ENCODE measurements at places on chromosomes 7 and 10. TPM values are rescaled to one million over a fixed set of nuclear protein-coding genes. Genes with fewer than 3 reads are reported as not detected.

CXCL12 gene
- polyA plus RNA-seq: 111 TPM

ZEB1 gene
- 5.5 TPM for polyA plus RNA-seq

CYP26C1 gene
- polyA plus RNA-seq: 0.09 TPM

CPN1 gene
- 0.43 TPM for polyA plus RNA-seq

STN1 gene
- 29.4 TPM for polyA plus RNA-seq

VSTM4 gene
- 7.4 TPM for polyA plus RNA-seq

SPOCK2 gene
- polyA plus RNA-seq: 103 TPM

BLNK gene
- polyA plus RNA-seq: 28.5 TPM

MMD2 gene
- not detected for polyA plus RNA-seq

FOXI2 gene
- polyA plus RNA-seq: 1.5 TPM

DNA sequence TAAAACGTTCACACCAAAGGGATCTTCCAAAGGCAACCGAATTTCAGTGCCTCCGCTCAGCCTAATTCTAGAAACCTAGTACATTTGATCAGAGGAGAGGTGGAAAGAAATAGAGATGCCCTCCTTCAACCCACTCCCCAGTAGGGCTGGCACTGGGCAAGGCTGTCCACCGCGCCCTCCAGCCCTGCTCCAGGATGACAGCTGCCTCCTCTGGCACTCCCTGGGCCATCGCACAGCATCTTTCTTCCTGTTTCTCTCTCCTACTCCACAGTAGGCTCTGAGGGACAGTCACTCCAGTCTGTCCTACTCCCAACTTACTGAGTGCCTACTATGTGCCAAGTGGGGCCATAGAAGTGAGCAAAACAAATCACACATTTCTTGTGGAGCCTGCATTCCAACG, 226.2 kb downstream of the SKIDA1 start:
- DNase-seq: no peak

DNA sequence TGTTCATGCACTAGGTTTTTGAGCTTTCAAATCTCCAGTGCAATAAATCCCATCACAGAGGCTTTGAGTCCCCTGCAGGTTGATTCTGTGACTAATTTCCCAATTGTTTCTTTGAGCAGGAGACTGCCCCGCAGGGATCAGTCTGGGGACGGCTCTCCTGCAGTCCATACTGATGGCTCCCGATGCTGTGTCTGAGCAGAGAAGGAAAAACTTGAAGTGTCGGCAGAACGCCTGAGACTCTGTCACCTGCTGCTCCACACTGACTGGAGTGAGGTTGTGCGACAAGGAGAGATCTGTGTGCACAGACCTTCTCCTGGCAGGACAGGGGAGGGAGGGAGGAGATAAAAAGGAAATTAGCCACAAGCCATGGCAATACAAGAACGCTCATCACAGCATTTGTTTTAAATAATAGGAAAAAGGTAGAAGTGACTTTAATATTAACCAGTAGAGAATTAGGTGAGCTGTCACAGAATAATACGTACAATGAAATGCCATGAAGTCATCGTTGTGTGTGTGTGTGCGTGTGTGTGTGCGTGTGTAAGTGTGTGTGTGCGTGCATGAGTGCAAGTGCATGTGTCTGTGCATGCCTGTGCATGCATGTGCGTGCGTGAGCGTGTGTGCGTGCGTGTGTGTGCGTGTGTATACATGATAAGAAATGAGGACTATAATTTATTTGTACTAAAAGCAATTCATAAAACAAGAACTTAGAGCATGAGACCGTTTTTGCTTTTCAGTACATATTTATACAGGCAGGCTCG, 38.2 kb downstream of the HTR5A start:
- no peak for DNase-seq

DNA sequence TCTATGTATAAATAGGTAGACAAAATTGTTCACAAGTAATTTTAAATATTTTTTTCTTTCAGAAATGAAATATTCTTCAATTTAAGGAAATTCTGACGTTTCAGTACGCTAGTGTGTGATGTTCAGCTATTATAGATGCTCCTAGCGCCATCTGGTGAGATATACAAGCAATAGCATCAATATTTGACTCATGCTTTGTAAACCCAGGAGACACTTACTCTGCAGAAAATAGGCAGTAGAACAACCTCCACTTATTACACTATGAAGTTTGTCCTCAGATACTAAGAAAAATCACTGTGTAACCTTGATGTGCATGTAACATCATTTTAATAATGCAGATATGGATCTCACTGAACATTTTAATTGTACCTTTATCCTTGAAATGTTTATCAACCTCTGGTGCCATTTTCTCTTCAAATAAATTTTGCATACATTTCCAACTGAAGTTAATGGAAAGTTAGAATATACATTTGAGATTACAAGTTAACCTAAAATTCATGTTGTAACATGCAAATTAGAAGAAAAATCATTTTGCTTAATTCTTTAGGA, 151.5 kb upstream of the FAM3C start:
- DNase-seq: no peak

DNA sequence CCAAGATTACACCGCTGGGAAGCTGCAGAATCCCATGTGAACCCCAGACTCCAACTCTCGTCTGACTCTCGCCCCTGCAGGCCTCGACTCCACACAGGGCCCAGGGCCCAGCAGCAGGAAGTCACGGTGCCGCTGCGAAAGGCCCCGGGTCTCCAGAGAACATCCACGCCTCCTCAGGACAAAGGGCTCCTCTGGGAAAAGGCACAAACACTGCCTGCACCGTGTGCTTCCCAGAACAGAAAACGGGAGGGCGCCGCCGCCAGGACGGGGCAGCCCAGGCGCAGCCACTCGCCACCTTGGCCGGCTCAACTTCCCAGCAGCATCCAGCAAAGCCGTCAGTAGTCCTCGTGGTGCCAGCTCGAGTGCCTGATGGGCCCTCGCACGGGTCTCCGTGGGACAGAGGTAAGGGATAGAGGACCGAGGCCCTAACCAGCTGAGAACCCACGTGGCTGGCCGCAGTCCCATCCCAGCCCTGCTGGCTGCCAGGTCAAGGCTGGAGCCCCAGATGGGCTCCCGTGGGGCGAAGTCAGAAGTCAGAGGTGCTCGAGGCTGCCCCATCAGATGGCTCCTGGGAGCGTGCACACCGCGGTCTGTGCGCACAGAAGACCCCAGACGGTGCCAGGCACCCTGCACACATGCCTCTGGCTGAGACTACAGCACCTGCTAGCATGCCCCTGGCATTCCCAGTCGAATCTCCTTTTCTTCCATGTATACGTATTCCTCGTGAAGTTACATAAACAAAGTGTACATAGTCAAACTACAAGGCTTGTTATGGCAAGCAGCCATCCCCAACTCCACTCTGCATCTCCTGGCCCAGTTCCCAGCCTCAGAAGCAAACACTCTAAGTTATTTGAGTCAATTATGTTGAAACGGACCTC, 60.2 kb downstream of the MAD1L1 start:
- DNase-seq: no peak

DNA sequence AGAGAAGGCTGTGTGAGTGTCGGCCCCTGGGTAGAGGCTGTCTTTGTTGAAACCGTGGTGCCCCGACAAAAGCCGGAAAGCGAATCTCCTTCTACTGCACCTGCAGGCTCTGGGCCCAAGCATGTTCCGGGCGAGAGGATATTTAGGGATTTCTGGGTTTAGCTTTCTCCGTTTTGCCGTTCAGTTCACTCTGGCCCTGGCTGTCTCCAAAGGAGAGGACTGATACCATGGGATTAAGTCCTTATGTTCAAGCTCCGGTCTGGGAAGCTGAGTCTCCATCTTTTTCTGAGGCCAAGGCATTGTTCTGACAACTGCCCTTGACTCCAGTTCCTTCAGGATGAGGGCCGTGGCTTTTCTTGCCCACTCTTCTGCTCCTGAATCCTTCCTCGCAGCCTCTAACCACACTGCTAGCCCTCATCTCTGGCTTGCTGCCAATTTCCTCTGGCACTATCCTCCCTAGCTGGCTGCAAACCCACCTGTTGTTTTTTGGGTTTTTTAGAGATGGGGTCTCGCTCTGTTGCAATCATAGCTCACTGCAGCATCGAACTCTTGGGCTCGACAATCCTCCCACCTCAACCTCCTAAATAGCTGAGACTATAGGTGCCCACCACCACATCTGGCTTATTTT, 206.8 kb downstream of the SKIDA1 start:
- DNase-seq: no peak

GRCh38 chr7:149799397-149800168, 26.2 kb upstream of the ZNF467 start:
- peak; percentile 77 for DNase-seq

- DNase-seq: no peak
Observed at GRCh38 chr10:24938525-24938924, 13.9 kb downstream of the PRTFDC1 start.

- no peak for DNase-seq
Observed at GRCh38 chr10:45515630-45516029, 141.6 kb downstream of the ALOX5 start.

GRCh38 chr7:99196536-99197258, 11.2 kb downstream of the KPNA7 start:
- no peak for DNase-seq

- no peak for DNase-seq
Observed at GRCh38 chr10:36801660-36802059, 323.7 kb upstream of the ANKRD30A start.

DNA sequence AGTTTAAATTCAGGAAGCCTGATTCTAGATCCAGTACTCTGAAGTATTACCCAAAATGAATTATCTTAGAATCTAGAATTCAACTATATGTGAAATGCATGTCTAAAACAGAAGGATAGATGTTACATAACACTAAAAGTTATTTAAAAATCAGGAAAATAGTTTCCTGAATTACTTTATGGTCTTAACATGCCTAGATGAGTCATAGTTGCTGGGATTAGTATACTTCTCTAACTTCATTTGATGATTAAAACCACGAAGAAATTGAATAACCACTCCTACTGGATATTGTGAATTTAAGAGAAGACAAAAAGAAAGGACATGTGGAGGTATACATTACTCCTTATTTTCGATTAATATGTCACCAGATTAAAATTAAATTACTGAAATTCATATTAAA, 65.5 kb downstream of the ATAD1 start:
- no peak for DNase-seq

GRCh38 chr7:92682903-92683539, 92.8 kb upstream of the FAM133B start:
- peak; percentile 36 for DNase-seq

DNA sequence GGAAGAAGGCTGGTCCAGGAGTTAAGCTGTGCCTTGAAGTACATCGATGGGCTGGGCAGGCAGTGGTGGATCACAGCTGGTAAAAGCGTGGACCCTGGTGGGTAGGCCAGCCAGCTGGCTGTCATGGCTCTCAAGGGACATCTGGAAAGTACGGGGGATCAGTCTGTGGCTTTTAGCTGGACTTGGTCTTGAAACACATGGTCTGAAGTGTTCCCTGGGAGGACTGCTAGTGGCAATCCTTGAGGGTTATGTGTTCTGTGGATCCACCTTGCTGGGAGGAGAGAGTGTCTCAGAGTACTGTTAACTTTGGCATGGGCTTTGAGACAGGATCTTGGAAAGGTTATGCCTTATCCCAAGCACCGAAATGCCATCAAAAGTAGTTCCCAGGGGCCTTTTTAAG, 754.3 kb downstream of the SUGCT start:
- DNase-seq: no peak

DNA sequence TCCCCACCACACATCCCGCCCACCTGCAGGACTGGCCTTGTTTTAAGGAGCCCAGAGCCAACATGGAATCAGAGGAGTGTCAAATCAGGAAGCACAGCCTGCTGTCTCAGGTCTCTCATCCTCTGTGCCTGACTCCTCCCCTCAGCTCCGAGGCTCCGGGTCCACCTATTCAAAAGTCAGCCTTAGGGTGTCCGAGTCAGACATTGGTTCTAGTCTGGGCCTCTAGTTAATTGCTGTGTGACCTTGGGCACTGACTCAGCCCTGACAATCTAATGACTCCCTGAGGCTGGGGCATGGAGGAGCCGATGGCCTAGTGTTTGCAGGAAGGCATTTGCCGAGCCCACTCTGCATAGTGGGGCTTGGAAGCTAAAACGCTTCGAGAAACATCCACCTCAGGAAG, 223.1 kb upstream of the PPP2R2D start:
- no peak for DNase-seq

DNA sequence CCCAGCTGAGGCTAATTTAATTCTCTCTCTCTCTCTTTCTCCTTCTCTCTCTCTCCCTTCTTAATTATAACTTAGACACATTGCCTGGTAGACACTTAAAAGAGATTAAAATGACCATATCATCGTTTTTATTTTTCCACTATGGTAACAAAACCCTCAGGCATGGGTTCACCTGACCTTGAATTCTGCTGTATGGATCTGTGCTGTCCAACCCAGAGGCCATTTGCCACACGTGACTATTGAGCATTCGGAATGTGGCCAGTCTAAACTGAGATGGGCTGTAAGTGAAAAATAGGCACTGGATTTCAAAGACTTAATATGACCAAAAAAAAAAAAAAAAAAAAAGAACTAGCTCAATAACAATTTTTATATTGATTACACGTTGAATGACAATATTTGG, 93.6 kb downstream of the NHLRC2 start:
- no peak for DNase-seq

GRCh38 chr10:115844591-115844990, 428.4 kb downstream of the GFRA1 start:
- DNase-seq: no peak

- DNase-seq: no peak
Observed at GRCh38 chr7:133693281-133693680, 433.9 kb upstream of the LRGUK start.

GRCh38 chr7:103325744-103326143, 18.8 kb downstream of the DNAJC2 start:
- DNase-seq: no peak

DNA sequence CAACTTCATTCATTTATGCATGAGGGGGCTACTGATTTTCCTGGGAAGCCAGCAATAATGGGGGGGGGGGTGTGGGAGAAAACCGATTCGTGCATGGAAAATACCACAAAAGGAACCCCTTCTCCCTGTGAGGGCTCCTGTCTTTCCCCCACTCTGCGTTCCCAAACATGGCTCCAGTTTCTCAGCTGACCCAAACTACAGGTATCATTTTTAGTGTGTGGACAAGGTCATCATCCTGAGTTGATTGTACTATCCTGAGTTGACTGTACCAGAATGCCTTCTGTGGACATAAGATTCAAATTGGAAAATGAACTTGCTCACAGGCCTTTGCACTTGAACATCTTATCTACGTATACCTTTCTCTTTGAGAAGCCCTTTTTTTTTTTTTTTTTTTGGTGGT, 49.9 kb downstream of the ZRANB1 start:
- DNase-seq: no peak

- DNase-seq: no peak
Observed at GRCh38 chr10:33800545-33800944, 466.1 kb upstream of the NRP1 start.

- DNase-seq: no peak
Observed at GRCh38 chr10:3261921-3262320, 89.3 kb upstream of the PITRM1 start.

- peak; percentile 77 for DNase-seq
Observed at GRCh38 chr7:152925412-152926147, 166.0 kb downstream of the ACTR3B start.

DNA sequence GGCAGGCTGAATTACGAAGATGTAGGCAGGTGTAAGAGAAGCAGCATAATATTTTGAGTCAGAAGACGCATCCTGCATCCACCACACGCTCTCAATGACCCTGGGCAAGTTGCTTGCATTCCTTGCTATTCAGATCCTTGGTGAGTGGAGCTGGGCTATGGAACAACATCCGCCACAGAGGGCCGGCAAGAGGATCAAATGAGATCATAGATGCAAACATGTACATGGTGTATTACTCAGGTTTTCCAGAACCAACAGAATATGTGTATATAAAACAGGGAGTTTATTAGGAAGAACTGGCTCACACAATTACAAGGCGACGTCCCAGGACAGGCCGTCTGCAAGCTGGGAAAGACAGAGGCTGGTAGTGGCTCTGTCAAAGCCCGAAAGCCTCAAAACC, 51.5 kb downstream of the ADAM12 start:
- DNase-seq: no peak
